Activated T-cell treated with anti-CD3 and anti-CD28 coated beads, Interleukin-2, amount 50 U/mL, for 48 hours (primary cell): ENCODE measurements at places on chromosomes 7 and 10.

DNA sequence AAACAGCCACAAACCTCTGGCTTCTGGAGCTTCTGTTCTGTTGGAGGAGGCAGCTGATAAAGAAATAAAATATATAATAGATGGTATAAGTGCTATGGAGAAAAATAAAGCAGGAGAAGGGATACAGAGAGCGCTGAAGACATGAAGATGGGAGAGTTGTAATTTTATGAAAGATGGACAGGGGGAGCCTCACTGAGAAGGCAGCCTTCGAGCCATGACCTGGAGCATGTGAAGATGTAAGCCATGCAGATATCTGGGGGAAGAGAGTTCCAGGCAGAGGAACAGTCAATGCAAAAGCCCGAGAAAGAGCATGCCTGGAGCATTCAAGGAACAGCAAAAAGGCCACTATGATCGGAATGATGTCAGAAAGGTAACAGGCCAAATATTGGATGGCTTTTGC, 187.5 kb downstream of the KIAA1217 start:
- DNase-seq, result no peak

GRCh38 chr7:25665374-25665773, 437.1 kb upstream of the NPVF start:
- DNase-seq, result no peak

DNA sequence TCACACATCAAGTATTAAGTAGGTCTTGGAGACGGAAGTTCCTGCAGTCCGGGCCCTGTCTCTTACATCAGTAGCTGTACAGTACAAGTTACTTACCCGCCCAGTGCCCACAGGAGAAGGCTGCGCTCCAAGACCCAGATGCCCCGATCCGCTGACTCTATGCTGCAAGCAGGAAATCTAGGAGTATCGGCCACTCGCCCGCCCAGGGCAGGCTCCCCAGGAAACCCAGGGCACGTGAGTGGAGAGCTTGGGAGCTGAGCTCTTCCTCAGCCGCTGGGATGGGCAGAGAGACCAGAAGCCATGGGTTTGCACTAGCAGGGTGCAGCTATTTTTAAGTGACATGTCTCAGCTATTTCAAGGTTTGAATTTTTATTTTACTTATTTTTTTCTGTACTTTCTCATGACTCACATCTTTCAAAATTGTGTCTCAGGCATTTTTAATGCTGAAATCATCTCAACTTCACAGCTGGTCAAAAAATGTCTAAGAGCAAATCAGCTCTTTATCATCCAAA, 1.9 kb upstream of the GPER1 start:
- no peak for DNase-seq

DNA sequence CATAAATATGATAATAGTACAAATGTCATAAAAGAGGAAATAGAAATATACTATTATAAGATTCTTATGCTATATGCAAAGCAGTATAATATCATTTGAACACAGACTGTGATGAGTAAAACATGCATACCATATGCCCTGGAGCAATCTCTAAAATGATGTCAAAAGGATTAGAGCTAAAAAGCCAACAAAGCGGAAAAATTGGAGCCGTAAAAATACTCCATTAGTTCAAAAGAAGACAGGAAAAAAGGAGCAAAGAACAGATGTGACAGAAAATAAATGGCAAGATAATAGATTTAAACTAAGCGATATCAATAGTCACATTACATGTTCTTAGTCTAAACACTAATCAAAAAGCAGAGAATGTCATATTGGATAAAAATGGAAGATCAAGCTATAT, 191.0 kb upstream of the PLPP4 start:
- no peak for DNase-seq

DNA sequence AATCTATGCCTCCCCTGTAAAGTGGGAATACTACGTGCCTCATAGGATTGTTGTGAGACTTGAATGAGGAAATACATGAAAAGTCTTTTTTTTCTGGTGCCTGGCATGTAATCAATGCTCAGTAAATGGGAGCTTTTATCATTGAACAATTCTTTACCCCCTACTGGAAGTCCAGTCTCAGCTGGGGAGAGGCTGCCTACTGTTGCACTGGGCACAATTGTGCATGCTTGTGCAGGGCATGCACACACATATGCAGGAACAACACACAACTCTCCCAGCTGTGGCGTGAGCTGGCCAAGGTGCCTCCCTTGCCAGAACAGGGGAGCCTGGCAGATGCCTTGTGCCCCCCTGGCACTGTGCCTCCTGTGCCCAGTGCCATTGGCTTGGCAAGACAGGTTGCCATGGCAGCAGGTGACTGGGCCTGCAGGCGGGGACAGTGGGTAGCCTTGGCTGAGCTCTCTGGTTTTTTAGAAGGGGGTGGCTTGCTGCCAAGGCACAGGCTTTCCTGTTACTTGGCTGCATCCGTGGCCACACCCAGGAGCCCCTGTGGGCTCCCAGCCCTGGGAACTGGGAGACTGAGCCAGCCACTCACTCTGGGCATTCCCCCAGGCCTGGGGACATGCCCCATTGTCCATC, 16.1 kb upstream of the PALD1 start:
- no peak for DNase-seq

- peak; percentile 88 for DNase-seq
Measured at GRCh38 chr10:17029581-17030271, 99.9 kb downstream of the CUBN start.

DNA sequence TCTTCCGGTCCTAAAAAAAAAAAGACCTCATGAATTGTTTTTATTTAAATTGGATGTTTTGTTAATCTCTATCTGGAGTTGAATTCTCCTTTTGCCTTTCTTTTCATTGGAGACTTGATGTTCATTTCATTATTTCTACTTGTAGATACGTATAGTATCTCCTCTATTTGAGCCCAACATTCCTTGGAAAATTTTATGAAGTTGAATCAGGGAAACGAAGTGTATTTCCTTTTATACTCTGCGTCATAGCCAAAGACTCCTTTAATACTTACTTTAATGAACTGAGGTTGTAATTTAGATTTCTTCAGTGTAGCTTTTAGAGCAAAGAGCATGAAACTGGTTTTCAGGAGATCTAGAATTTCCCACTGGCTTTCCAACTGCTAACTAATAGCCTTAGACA, 132.4 kb downstream of the KIAA1217 start:
- no peak for DNase-seq

DNA sequence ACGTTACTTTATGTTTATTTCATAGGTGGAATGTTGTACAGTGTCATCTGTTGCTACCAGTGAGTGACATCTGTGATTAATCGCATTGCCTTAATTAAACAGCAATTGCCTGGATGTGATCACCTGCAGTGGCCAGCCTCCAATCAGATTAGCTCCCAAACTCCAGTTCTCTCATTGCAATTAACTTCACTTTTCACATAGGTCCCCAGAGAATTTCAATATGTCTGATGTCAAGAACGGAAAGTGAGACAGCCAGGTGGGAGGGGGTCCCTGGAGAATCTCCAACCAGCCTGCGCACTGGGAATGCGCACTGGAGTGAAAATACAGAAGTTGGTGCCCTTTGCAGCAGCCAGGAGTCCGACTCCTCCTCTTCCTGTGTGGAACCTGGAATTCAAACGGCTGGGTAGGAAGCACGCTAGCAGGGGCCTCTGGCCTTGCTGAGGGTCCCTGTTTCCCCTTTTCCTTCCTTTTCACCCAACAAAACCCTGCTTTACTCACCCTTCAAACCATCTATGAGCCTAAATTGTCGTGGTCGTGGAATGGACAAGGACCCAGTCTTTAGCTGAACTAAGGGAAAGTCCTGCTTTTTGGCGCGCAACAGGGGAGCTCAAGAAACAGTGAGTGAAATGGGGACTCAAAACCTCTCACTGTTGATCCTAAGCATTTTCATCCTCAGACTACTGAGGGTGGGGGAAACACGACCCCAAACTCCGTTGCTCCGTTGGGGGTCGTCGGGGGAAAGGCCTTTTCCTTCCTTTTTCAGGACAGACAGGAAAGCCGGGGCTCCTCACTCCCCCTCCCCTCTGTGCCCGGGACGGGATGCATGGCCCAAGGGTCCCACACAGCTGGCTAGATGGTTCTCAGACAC, 1355.5 kb upstream of the LRRTM3 start:
- DNase-seq, result no peak

GRCh38 chr7:33970536-33970935, 65.2 kb downstream of the BMPER start:
- no peak for DNase-seq

DNA sequence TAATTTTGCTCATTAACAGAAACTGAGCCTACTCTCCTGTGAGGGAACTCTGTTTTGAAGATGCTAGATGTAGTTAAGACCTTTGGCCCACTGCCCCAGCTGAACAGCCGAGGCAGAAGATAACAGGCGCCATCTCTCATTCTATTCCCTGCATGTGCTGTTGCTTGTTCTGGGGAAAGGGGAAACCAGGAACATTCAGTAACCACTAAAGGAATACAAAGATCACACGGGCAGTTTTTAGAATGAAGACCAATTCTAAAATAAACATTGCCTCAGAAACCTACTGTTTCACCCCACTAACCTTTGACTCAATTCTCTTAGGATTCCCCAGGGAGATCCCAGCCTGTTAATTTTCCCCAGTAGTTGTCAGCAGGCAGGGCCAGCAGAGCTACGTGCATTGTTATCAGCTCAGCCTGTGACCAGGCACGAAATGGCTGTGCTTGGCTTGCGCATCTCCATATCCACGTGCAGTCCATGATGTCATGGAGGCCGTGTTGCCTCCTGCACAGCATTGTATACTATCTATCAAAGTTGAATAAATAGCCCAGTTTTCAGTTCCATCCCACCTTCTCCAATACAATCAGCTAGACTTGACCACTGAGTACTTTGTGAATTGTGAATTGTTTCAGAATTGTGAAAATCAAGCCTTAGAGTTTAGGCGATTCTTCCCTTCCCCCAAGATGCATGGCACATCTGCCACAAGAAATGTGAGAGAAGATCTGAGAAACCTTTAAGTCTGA, 36.0 kb downstream of the ANK3 start:
- DNase-seq, result no peak

- DNase-seq, result no peak
Measured at GRCh38 chr10:128865436-128866195, 601.4 kb upstream of the MGMT start.

GRCh38 chr7:95669513-95669912, 73.2 kb upstream of the PDK4 start:
- no peak for DNase-seq

DNA sequence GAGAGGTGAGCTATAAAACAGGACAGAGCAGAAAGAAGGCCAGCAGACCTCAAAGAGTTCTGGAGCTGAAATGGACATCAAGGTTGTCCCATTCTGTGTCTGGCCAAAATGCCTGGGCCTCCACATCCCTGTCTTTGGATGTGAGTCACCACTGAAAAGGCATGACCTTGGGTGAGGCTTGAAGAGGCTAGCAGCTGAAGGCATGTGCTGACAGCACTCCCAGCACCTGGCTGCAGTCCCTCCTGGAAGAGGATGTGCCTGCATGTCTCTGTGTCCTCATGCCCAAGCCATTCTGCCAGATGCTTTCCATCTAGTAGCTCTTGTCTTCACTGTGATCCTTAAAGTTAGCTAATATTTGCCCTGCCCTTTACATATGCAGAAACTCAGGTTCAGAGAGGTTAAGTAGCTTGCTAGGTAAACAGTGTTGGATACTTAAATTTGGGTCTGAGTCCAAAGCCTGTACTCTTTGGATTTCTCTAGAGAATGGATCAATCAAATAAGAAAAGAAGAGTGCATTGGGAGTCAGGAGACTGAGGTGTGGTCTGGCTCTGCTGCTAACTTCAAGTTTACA, 35.8 kb downstream of the HECW1 start:
- no peak for DNase-seq

GRCh38 chr10:78909221-78909620, 159.5 kb upstream of the ZMIZ1 start:
- no peak for DNase-seq

GRCh38 chr10:7340179-7340874, 70.5 kb downstream of the SFMBT2 start:
- no peak for DNase-seq

- DNase-seq, result peak; percentile 61
Measured at GRCh38 chr7:114865564-114865963, 56.3 kb upstream of the MDFIC start.

- no peak for DNase-seq
Measured at GRCh38 chr7:40965774-40966173, 737.1 kb downstream of the INHBA start.

DNA sequence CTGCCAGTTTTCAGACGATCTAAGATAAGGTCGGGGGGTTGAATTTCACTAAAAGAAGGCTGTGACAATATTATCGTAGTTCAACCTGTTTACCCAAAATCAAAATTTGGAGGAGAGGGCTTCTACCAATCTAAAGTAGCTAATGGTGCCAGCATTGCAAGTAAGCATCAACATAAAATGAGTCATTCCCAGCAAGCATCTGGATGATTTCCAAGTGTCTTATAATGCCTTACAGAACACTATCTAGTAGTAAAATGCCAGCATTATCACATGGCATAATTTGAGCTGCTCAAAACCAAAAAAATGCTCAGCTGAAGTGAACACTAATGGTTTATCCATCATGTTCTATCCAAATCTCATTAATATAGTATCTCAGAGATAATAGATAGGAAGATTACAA, 1193.9 kb downstream of the DNAJB9 start:
- DNase-seq, result no peak

GRCh38 chr7:128347647-128348097, 4.0 kb upstream of the RBM28 start:
- DNase-seq, result peak; percentile 71

DNA sequence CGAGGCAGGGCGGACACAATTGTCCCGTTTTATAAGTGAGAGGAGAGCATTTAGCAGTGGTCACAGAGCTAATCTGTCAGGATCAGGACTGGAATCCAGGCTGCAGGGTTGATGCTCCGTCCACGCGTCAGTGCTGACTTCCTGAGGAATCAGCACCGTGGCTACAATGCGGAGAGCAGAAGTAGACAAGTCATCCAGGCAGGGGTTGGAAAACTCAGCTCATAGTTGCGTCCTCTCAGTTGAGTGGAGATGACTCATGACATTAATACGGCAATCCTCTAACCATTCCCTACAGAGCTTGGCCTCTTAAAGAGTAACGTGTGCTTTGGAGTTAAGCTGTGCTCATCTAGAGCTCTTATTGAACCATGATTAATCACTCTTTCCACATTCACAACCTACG, 17.1 kb upstream of the HTR5A start:
- DNase-seq, result no peak

- DNase-seq, result no peak
Measured at GRCh38 chr7:82384051-82384464, 59.5 kb downstream of the CACNA2D1 start.

DNA sequence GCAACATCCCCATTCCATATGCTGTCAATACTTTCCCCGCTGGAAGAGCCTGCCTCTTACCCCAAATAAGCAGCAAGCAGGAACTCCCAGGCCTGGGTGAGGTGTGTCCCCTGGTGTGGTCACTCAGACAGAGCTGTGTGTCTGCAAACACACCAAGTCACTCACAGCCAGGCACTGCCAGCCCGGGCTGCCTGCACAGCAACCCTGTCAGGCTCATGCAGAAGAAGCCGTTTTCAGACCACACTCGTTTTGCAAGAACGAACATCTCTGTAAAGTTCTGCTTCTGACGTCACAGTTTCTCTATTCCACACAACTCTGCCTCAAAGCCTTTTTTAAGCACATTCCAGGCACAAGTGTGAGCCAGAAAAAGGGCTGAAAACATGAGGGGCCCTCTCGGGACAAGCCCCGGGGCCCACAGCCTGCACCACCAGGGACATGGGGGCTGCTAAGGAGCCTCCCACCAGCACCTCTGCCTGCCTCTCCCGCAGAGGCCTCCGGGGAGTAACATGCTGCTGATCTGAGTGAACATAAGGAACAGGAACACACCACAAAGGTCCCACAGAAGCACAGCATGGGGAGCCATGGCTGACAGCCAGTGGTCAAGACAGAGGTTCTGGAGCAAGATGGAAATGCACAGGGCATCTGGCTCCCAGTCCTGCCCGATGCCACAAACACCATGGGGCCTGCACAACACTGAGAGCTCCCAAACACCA, 11.4 kb downstream of the PTPRN2 start:
- DNase-seq, result no peak
